Skeletal muscle cell (primary cell): ENCODE measurements at places on chromosomes 2 and 18.

DNA sequence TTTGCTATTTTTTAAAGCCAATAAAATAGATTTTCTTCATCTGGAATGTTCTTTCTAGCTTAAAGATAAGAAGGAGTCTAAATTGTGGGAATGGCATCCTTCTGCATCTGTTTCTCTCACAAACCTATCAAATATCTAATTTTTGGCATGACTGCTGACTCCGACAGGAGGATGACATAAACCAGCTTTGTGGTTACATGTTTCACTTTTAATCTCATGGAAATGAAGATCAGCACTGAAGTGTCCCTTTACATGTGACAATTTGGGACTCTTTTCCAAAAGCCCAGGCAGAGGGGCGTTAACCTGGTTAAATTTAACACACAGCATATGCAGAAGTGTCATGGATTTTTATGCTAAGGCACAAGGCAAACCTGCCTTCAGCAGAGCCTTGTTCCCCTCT, 694.7 kb downstream of the ARHGAP15 start:
- no peak for DNase-seq

DNA sequence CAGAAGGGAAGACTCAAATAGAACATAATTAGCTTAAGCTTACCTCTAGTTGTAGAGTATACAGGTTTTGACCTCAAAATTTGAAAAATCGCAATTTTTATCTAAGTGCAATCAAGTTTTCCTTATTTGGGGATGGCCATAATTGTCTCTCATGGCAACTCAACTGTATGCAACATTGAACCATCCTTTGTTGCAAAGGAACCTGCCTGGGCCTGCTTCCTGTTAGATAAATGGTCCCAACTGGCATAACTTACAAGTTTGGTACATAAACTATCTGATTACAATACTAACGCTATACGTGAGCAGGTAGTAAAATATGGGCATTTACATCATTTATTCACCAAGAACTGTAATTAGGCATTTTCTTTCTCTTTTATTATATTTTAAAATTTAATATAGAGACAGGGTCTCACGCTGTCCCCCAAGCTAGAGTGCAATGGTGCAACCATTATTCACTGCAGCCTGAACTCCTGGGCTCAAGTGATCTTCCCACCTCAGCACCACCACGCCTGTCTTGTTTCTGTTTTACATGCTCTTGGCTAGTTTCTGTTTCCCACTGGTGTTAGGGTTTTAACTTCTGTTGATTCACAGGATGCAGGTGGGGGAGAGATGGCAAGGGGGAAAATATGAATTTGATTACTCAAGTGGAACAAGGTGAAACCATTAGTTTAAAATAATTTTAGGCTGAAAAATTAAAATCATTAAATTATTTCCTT, 55.3 kb upstream of the B3GNT2 start:
- DNase-seq, result no peak

- no peak for DNase-seq
Observed at GRCh38 chr2:105875241-105875640, 130.5 kb downstream of the NCK2 start.

DNA sequence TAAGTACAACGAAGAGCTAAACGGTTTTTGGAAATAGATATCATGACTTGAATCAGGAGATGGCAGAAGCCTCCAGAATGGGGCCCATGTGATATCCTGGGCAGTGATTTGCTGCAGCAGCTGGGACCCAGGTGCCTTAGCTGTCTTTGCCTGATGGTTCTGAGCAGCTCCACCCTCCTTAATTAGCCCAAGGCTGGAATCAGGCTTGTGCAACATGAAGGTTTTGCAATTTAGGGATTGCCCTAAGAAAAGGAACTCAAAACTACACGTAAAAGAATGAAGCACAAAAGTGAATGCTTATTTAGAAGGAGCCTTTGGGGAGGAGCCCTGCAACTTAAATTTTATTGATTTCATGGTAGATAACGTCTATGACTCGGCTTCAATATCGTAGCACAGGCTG, 17.3 kb upstream of the CNDP2 start:
- no peak for DNase-seq

GRCh38 chr18:67845035-67845434, 328.5 kb upstream of the DSEL start:
- no peak for DNase-seq

GRCh38 chr2:169818241-169818640, 6.5 kb downstream of the METTL5 start:
- no peak for DNase-seq

- DNase-seq, result no peak
Observed at GRCh38 chr18:70411307-70411706, 122.5 kb downstream of the SOCS6 start.

DNA sequence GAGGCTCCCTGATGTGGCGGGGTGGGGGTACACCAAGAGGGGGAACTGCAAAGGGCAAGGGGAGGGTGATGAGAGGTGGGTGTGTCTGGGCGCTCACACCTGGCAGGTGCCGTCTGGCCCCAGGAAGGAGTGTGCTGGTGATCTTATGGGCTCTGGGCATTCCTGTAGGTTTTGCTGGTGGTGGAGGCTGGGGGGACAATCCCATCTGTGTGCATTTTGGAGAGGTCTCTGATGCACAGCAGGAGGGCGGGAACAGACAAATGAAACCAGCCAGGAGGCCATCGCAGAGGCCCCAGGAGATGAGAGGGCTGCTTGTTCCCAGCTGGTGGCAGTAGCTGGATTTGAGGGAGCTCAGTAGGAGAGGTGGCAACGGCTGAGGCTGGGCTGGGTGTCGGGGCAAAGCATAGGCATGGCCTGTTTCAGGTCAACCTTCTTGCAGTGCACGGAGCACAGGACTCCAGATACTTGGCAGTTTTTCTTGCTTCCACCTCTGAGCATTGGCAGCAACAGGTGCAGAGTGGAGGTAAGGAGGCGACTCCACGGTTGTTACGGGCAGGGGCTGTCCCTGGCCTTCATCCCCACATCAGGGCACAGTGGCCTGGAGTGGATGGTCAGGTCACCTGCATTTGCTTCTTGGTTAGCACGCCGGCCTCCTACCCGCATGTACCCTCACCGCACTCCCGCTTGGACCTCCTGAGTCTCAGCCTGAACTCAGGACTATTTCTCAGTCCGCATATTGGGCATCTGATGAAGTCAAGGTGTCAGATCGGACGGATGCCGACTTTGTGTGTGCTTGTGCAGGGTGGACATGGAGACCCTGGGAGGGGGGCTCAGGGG, 194.2 kb upstream of the HDAC4 start:
- DNase-seq, result no peak

GRCh38 chr18:57195341-57195740, 48.5 kb downstream of the BOD1L2 start:
- DNase-seq, result no peak

GRCh38 chr2:232478571-232479340, 8.9 kb downstream of the ECEL1 start:
- no peak for DNase-seq

DNA sequence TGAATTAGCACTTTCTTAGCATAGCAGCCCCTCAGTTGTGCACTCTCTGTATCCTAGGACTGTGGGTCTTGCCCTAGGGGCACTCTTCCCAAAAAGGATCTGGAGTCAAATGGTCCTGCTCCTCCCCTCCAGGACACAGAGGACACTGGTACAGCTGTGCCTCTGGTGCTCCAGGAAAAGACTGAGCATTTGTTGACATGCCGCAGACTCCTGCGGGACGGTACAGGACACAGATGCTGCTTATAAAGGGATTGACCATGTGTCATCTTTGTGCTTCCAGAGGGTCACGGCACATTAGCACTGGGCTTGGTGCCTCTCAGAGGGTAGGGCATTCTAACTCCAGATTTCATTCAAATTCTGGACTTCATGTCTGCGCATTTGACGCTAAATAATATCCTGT, 110.5 kb downstream of the KLF7 start:
- DNase-seq, result no peak

- no peak for DNase-seq
Observed at GRCh38 chr2:200442471-200442870, 67.4 kb downstream of the KCTD18 start.

DNA sequence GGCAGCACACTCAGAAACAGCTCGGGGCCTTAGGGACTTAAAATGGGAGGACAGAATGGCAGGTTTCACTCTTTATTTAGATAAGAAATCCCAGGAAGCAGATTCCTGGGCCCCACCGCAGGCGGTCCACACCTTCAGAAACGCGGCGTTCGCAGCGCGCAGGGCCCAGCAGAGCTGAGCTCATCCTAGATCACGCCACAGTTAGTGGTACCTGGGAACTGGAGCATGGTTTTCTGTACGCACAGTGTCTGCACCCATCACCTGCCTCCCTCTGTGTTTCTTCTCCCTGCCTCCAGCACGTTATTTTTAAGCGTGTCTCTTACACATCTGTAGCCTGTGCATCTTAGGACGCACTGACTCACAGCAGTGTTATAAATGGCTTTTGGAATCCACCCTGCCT, 242.1 kb downstream of the ALPK2 start:
- DNase-seq, result no peak

DNA sequence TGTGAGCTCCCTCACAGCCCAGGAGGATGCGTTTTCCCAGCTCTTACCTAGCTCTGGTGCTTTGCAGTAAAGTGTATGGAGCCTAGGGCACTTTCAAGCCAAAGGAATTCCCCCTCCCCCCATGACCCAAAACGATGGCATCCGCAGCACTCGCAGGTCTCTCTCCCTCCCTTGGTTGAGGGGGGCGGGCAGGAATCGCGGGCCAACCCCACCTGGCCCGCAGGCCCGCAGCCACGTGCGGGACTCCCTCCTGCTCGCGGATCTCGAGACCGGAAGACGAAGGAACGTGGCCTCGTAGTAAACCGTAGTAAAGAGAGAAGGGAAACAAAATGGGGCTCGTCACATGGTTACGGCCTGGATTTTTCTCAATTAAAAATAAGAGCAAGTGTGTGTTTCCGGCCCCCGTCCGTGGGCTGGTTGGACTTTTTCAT, 8.5 kb downstream of the IRS1 start:
- DNase-seq, result no peak

GRCh38 chr2:189402932-189403331, 38.3 kb upstream of the WDR75 start:
- no peak for DNase-seq

- peak; percentile 60 for DNase-seq
Observed at GRCh38 chr2:54240515-54241469, 15.2 kb downstream of the TSPYL6 start.

- DNase-seq, result no peak
Observed at GRCh38 chr18:63311118-63312018, 8.2 kb downstream of the BCL2 start.

GRCh38 chr2:45218931-45219339, 209.7 kb upstream of the SIX2 start:
- no peak for DNase-seq

GRCh38 chr2:9984217-9984739, 32.8 kb downstream of the GRHL1 start:
- DNase-seq, result no peak

DNA sequence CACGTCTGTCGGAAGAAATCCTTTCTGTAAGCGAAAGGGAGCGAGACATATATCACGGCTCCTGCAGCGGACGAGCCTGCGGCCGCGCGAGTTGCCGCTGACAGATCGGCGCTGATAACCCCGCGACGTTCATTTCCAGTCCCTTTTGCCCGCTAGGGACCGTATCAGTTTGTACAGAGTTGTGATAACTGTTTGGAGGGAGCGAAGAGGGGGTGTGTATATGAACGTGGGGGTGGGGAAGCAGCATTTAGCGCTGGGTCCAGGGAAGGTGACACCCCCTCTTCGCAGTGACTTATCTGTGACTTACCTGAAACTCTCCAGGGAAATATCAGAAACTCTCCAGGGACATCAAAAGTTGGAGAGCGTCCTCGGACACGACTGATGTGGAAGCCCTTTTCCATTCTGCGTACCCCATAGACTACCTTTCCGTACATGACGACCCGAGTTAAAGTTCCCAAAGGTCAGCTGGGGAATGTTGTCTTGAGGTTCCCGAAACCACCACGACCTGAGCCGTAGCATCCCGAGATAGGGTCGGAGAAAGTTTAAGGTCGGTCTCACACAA, 948 bp upstream of the GATA6 start:
- DNase-seq, result no peak

DNA sequence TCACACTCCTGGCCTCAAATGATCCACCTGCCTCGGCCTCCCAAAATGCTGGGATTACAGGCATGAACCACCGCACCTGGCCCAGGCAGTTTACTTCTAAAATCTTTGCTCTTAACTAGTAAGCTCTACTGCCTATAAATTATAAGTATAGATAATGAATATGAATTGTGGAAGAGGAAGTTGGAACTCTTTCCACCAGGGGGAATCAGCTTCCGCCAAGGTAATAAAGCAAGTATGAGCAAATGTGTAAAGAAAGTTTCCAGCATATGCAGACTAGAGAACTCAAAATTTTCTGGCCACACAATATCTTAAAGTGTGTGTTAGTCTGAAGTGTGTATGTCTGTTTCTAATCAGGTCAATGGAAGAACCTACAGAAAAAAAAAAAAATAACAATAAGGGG, 68.1 kb downstream of the RMDN2 start:
- DNase-seq, result no peak

DNA sequence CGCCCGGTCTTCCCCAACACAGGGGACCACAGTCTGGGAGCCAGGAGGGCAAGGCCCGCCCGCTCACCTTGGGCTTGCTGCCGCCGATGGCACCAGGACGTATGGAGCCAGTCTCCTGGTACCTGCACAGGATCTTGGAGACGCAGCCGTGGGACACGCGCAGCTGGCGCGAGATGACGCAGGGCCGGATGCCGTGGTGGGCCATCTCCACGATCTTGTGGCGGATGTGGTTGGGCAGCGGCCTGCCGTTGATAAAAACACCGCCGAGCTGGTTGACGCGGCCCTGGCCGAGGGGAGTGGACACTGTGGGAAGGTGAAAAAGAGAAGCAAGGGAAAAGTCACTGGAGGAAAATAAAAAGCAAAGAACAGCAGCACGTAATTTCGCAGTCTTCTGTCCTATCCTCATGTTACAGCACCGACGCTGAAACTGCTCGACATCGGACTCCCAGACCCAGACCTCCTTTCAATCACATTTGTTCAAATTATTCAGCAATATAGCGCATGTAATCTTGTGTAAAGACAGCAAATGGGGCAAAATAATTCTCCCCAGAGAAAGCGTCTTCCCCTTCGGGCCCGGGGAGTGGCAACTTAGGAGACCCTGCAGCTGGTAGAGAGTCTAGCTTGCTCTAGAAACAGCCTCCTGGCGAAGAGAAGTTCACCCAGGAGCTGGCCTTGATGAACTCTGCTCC, 1.7 kb downstream of the PAX3 start:
- no peak for DNase-seq

DNA sequence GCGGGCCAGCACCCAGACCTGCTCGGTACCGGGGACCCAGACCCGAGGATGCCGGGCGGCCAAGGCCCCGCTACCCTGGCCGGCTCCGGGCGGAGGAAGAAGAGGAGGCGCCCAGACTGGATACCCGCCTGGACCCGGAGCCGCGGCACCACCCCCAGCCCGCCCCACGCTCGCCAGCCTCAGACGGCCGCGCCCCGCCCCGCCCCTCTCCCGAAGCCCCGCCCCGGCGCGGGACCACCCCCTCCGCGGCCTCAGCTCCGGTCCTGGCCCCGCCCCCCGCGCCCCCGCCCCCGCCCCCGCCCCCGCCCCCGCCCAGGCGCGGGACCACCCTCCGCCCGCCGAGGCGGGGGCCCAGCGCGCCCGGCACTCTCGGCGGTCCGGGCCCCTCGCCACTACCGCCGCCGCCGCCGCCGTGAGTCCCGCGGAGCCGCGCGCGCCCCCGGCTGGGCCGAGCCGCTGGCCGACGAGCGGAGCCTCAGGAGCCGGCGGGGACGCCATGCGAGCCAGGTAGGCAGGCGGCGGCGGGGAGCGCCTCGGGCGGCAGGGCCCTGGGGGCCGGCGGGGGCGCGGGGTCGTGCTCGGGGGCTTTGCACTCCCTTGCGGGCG, at the start of gene SH3BP4:
SH3BP4 (plus strand) TSS at position 354 of the 606 bp plus-strand sequence. CDS start 82,986 bp downstream, outside the sequence.
- DNase-seq, result no peak

GRCh38 chr2:209368914-209369313, 54.9 kb upstream of the MAP2 start:
- peak; percentile 71 for DNase-seq
